Thymus (tissue), 14 donors: ENCODE measurements at places on chromosomes 3 and 15.
A peak's percentile ranks its signal among the peaks of the same experiment; 100 is the strongest.

GRCh38 chr3:117910820-117911521, 1123.7 kb downstream of the IGSF11 start:
- DNase-seq: no peak

- DNase-seq: peak; percentile 73
Observed at GRCh38 chr15:78739996-78740903, 71.0 kb downstream of the ADAMTS7 start.

- DNase-seq: peak; percentile 51
Observed at GRCh38 chr3:184417619-184418327, 37.9 kb downstream of the CHRD start.

- peak; percentile 59 for DNase-seq
Observed at GRCh38 chr15:78072080-78072892, 5.2 kb downstream of the TBC1D2B start.

DNA sequence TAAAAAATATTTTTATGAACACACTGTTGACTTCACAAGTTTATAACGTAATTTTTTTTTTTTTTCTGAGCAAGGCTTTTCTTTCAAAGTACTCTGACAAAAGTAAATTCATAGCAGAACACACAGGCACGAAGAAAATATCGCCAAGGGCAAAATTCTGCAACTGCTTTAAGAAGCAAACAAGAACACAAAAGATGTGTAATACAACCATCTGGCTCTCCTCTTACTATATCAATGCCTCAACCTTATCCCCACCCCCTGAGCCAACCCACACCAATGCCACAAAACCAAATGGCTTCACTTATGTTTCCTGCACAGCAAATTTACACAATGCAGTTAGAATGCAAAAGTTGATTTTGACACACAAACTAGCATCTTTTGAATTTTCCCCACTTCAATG, 274.2 kb downstream of the FOXP1 start:
- no peak for DNase-seq

DNA sequence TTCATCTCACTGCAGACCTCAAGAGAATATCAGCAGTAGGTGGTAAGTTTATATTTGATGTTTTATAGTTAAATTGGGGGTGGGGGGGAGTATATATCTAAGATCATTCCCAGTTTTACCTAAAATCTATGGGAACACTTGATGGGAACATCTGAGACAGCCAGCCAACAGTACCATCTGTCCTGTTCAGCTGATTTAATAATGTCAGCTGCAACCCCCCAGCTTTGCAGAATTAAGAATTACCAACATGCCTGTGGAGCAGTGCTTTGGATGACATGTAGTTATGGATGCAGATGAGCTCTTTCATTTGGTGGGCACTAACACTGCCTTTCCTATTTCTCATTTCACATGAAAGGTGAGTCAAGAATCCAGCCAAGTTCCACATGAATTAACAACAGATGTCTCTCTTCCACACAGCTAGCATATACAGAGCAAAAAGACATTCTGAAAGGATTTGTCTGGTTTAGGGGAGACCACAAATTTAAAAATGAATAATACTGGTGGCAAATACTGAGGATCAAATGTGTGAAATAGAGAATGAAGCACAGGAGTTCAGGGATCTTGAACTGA, 76.2 kb downstream of the SETD5 start:
- no peak for DNase-seq

DNA sequence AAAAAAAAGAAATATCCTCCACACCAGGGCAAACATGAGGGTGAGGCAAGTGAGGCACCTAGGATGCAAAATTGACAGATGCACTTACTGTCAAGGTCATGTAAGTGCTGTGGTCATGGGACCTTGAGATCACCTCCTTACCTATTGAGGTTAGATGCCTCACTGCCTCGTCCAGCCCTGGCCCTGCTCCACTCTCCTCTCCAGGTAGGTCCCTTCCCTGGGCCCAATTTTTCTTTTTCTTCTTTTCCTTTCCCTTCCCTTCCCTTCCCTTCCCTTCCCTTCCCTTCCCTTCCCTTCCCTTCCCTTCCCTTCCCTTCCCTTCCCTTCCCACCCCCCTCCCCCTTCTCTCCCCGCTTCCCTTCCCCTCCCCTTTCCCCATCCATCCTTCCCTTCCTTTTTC, 71.1 kb upstream of the DLG1 start:
- no peak for DNase-seq

- DNase-seq: no peak
Observed at GRCh38 chr15:85443046-85443445, 62.6 kb downstream of the AKAP13 start.

GRCh38 chr3:152205097-152205593, 63.6 kb upstream of the MBNL1 start:
- no peak for DNase-seq

DNA sequence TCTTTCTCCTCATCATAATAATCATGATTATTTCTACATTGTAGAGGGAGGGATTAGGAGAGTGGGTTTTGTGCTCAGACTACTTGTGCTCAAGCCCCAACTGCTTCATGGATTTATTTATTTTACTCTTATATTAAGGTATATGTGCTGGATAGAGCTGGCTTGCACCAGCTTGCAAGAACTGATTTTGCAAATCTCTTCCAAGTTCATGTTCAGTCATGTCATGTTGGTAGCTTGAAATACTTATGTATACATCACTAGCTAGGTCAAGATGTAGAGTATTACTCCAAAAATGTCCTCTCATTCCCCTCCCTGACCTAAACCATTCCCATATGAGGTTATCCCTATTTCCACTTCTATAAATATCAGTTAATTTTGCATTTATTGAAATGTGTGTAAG, 293.9 kb upstream of the RBMS3 start:
- DNase-seq: no peak
